ENCODE measurements at places on chromosomes 2 and 18.
A peak's percentile ranks its signal among the peaks of the same experiment; 100 is the strongest.

- no peak for DNase-seq
Measured at GRCh38 chr2:76977846-76978727, 544.1 kb downstream of the LRRTM4 start.

DNA sequence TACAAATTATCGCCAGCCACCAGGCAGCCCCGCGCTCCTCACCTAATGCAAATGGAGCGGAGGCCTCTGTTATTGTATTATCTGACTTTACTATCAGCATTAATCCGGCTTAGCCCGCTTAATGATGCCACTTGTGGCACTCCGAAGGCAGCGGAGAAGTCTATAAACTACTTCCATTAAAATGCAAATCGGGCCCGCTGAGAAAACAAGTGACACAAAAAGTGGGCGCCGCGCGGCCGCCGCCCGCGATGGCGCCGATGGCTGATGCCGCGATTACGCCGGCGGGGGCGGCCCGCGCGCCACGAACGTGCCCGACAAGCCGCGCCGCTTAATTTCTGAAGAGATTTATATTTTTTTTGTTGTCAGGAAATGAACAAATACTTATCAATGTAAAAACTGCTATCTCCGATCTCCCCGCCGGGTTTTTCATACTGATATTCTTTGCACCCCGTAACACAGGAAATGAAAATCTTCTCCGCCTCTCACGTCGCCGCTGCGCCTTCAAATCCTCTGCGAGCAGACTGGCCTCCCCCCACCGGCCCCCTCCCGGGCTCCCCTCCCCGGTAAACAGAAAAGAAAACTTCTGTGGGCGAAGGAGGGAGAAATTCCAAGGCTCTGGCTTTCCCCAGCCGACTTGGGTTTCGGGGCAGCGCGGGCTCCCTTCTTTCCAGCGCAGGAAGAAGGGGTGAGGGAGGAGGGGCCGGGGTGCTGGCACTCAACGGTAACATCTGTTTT lies 221.8 kb downstream of the INSIG2 start:
- DNase-seq = peak; percentile 62

- no peak for DNase-seq
Measured at GRCh38 chr2:157845081-157845480, 31.0 kb downstream of the ACVR1 start.

GRCh38 chr2:132581591-132581990 lies 88.4 kb downstream of the LYPD1 start:
- no peak for DNase-seq

DNA sequence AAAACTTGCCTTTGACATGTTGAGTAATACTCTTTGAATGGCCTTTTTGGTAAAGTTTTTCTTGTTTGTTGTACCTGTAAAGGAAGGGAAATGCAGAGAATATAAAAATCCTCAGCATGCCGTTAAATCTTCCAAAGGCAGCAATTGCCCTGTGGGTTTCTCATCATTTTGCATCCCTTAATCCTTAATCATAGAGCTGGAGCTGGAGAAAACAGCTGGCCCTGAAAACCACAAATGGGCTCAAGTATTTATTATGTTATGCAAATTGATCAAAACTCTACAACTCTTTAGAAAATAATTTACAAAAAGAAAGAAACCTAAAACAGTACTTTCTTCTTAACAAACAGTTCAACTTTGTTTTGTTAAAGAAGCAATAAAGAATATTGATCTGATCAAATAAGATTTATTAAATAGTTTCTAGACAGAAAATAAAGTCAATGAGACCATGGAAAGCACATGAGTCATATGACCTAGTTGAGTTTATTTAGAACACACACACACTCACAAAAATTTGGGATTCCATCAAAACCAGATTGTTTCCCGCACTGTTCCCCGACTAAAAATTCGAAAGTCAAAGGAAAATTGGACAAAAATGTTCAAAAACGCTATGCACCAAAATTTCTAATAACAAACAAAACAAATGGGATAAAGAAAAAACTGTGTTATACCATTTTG lies 309.0 kb downstream of the GULP1 start:
- DNase-seq = peak; percentile 91

DNA sequence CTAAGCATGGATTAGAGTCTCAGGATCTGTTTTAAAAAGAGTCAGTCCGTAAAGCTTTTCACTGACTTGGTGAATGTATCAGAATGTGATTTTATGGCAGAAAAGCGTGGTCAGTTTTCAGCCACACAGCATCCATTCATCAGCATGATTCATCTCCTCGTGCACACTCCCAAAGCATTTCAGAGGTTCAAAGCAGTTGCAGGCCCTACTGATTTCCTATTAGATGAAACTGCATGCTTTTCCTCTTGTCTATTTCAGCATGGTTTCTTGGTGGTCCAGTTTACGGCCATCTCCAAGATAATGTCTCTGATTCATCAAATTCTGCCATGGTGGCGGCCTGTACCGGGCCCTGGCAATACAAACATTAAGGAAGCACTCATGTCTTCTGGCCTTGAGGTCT lies 4.8 kb upstream of the PARD6G start:
- DNase-seq = peak; percentile 41

- no peak for DNase-seq
Measured at GRCh38 chr2:157244691-157245090, 12.8 kb upstream of the GALNT5 start.

GRCh38 chr2:61187085-61187484 lies 25.1 kb downstream of the C2orf74 start:
- no peak for DNase-seq

- no peak for DNase-seq
Measured at GRCh38 chr2:46657042-46657504, 177.7 kb downstream of the TMEM247 start.

- DNase-seq = peak; percentile 19
Measured at GRCh38 chr2:220555961-220556630, 928.7 kb downstream of the SLC4A3 start.

DNA sequence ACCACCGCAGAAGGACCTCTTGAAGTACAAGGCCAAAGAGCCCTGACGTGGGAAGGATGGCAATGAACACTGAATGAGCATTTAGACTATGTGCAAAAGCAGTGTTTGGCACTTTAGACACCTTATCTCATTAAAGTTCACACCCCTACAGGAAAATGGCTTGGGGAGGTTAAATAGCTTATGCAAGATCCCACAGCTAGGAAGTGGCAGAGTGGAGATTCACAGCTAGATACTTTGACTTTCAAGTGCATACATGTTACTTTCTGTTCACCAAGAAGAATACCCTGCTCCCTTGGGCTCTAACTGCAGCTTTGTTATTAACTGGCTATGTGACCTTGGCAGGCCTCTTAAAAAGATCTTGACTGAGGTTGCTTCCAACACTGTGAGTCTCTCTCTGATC lies 58.2 kb downstream of the ICOS start:
- no peak for DNase-seq

DNA sequence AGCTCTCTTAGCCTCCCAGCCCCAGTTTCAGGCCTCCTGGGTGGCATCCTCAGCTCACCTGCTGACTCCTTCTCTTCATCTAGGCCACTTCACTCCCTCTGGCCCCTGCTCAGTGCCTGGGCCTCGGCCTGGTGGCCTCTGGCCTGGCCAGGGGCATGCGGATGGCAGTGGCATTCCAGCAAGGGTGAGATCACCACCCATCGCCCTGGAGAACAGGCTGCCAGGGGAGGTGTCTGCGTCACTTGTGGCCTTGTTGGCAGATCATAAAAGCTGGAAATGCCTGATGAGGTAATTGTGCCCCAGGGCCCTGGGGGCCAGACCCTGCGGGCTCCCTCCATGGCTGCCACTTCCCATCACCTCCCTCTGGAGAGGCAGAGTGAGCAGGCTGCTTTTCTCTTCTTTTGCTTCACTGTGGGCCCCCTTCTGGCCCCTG lies 72.5 kb upstream of the SMAD2 start:
- DNase-seq = peak; percentile 82

All from astrocyte of the spinal cord (primary cell).